ENCODE measurements at places on chromosomes 5 and 9. TPM values are rescaled to one million over a fixed set of nuclear protein-coding genes. Genes with fewer than 3 reads are reported as not detected.

The BTNL9 gene
- total RNA-seq = 0.22 TPM

The ACTBL2 gene
- 2.2 TPM for total RNA-seq

The PHYHD1 gene
- total RNA-seq = 21.2 TPM

The TMEM171 gene
- 2.8 TPM for total RNA-seq

The ZNF618 gene
- 3.9 TPM for total RNA-seq

The OR1J2 gene
- total RNA-seq = not detected

The FGF18 gene
- not detected for total RNA-seq

The CTNND2 gene
- 0.12 TPM for total RNA-seq

The PAIP2 gene
- 54.0 TPM for total RNA-seq

The SLC25A2 gene
- total RNA-seq = 0.29 TPM

The FBP2 gene
- total RNA-seq = not detected
